ENCODE measurements at places on chromosomes 12 and 14.

GRCh38 chr12:106144847-106145246 is 6.1 kb upstream of the NUAK1 start:
- DNase-seq, result no peak

GRCh38 chr12:75813072-75813471 is 218.5 kb downstream of the PHLDA1 start:
- DNase-seq, result no peak

DNA sequence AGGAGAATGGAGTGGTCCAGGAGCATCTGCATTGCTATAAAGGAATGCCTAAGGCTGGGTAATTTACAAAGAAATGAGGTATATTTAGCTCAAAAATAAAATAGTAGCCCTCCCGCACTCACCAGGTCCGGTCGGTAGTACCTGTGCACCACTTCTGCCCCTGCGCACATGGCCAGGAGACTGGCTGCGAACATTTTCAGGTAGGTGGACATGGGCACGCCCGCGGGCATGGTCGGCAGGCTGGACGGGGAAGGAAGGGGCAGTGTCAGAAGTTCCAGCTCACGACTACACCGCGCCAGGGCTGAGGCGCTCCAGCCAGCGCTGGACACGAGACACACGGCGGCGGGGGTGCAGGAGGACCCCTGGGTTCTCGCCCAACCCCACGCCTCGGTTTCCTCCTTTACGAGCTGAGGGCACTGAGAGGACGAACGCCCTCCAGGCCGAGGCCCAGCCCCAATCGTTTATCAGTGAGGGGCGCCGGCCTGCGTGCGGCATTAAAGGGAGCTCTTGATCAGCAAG is 9.1 kb upstream of the TDG start:
- no peak for DNase-seq

- DNase-seq, result peak; percentile 79
These were observed 72.8 kb downstream of the IRF2BPL start for GRCh38 chr14:76955575-76956315.

GRCh38 chr12:116159175-116159574 is 118.3 kb downstream of the MED13L start:
- DNase-seq, result no peak

- DNase-seq, result no peak
These were observed 37.7 kb upstream of the ASPG start for GRCh38 chr14:104047761-104048160.

DNA sequence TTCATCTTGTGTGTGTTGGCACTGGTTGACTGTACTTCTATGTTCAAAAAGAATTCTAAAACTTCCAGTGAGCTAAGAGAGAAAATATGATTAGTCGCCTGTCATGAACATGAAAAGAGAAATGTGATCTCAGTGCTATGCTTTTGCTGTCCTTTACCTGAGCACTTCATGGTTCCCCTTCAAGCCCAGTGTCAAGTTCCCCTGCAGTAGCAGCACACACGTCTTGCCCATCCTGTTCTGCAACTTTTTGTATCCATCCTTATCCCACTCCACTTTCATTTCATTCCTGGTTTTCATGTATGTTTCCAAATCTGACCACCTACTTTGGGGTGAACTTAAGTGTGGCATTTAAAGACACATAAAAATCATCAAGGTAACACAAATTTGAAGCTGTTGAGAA is 848.0 kb upstream of the USP15 start:
- DNase-seq, result no peak

Data from CD4-positive, alpha-beta T cell treated with Interleukin-12 subunit alpha and Interleukin-12 subunit beta, for 1 hour (primary cell).